ENCODE measurements at places on chromosomes 6 and 20.

GRCh38 chr6:64838726-64839125 is 868.3 kb downstream of the EYS start:
- H3K4me1 ChIP-seq = no peaks in the 10 kb centered on the region
- no peaks in the 10 kb centered on the region for H3K36me3 ChIP-seq
- DNase-seq = no peak

DNA sequence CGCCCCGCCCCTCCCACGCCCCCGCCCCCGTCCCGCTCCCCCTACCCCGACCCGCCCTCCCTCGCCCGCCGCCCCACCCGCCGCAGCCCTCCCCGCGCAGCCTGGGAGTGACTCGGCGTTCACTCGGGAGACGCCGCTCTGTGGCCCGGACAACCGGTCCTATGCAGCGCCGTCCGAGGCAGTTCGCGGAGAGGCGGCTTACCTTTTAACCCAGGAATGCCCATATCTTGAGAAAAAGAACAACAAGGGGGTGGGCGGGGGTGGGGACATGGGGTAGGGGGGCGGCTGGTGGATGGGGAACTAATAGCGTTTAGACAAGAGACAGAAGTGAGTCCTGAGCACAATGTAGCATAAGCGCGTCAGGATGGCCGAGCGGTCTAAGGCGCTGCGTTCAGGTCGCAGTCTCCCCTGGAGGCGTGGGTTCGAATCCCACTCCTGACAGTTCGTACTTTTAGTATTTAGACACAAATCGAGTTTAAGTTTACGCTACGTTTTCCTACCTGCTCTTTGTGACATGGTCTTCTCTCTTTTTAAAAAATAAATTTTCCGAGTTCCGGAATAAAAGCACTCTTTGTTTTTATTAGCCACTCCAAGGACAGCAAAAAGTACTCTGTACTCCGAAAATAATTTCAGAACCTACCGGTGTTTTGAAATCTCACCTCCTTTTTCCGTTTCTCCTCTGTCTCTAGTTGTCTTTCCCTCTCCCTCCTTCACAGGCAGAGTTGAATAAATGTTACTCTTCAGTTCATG is 17.1 kb upstream of the HMGN4 start:
- H3K27me3 ChIP-seq = no peaks in the 10 kb centered on the region
- no peaks in the 10 kb centered on the region for H3K36me3 ChIP-seq
- DNase-seq = peak; percentile 98
- peaks cover 28% of the 10 kb centered on the region for H3K4me1 ChIP-seq

- peaks cover 27% of the 10 kb centered on the region for H3K27me3 ChIP-seq
- no peaks in the 10 kb centered on the region for H3K36me3 ChIP-seq
- no peak overlapping the region for H3K4me3 ChIP-seq
- H3K27ac ChIP-seq = no peak overlapping the region
- no peak for DNase-seq
These were observed 16.5 kb downstream of the RIPOR2 start for GRCh38 chr6:24919056-24919892.

- no peaks in the 10 kb centered on the region for H3K36me3 ChIP-seq
- H3K27ac ChIP-seq = no peak overlapping the region
- no peak overlapping the region for H3K4me3 ChIP-seq
- no peak for DNase-seq
- H3K27me3 ChIP-seq = no peaks in the 10 kb centered on the region
These were observed 64.2 kb upstream of the GGTLC1 start for GRCh38 chr20:24052599-24053275.

GRCh38 chr6:43269273-43270007 is 26.2 kb downstream of the TTBK1 start:
- H3K4me3 ChIP-seq = no peak overlapping the region
- DNase-seq = peak; percentile 92
- no peaks in the 10 kb centered on the region for H3K36me3 ChIP-seq
- H3K27me3 ChIP-seq = peaks cover 26% of the 10 kb centered on the region
- no peak overlapping the region for H3K27ac ChIP-seq

- H3K4me3 ChIP-seq = no peak overlapping the region
- no peaks in the 10 kb centered on the region for H3K36me3 ChIP-seq
- peaks cover 20% of the 10 kb centered on the region for H3K4me1 ChIP-seq
- DNase-seq = no peak
- H3K27me3 ChIP-seq = no peaks in the 10 kb centered on the region
- no peak overlapping the region for H3K27ac ChIP-seq
These were observed 14.8 kb upstream of the FKBP5 start for GRCh38 chr6:35703554-35703953.
